Left colon (tissue), 2 donors: ENCODE measurements at places on chromosomes 13 and 19. TPM values are rescaled to one million over a fixed set of nuclear protein-coding genes. Genes with fewer than 3 reads are reported as not detected.
A peak's percentile ranks its signal among the peaks of the same experiment; 100 is the strongest.

GRCh38 chr19:17405250-17406045 is at the start of gene BST2:
Gene BST2, minus strand, starts transcription at chr19:17405630. Its CDS starts 55 bp downstream, at chr19:17405575.
- DNase-seq: peak; percentile 60

Gene SSC5D
- 2.6 TPM for total RNA-seq

DNA sequence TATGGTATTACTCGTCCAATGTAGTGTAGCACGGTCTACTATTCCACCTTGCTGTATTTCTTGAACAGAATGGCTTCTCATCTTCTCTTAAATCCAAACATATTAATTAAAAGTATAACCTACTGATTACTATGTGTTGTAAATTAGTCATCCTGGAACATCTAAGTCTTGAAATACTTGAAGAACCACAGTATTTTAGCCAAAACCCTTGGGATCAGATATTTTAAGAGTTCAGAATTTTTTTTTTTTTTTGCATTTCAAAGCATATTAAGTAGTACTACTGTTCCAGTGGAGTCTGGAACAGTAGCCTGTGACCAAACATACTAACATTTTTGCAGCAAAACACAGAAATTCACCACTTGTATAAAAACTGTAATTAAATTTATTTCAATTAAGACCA is 30.1 kb downstream of the ZC3H13 start:
- DNase-seq: no peak

Gene ZNF729
- total RNA-seq: not detected

DNA sequence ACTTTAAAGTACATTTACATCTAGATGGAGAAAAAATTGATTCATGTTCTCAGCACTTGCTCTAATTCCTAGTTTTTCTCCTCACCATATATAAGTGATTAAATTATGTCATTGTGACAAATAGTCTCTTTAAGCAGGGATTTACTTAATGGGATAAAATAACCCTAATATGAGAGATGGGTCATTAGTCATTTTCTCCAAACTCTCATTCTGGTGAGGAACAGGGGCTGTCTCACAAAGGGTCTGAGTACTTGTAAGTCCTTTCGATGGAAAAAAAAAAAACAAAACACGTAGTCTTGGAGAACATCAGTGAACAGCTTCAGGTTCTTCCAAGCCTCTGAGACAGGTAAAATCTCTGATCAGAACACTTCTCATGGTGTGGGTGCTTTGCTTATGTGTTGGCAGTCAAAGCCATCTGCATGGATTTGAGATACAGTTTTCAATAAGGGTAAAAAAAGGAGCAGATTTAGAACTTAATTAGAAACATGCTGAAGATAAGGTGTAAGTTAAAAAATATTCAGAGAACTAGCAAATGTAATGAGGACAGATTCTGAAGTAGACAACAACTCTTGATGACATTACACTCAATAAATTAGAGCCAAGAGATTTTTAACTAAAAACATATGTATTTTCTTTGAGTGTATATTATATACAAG is 1668.9 kb upstream of the MIR17HG start:
- no peak for DNase-seq

GRCh38 chr19:19461671-19462622 is 53.4 kb downstream of the TSSK6 start:
- peak; percentile 77 for DNase-seq

DNA sequence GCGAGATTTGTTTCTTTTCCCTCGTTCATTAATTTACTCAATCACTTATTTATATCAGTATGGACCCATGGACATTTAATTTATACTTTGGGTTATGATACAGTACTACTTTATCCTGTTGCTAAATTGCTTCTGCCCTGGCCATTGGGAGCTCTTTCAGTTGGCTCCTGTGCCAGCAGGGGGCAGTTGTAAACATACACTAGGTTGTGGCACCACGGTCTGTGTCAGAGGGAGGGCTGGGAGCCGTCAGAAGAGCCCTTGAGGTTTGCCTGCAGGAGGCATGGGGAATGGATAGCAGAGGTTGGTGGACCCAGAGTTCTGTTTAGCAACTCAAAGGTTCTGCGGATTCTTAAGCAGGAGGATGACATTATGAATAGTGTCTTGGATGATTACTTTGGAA is 94.3 kb downstream of the ERCC5 start:
- no peak for DNase-seq

Gene IL17D
- total RNA-seq: 1.2 TPM

Gene ZNF530
- 1.7 TPM for total RNA-seq
